Mesendoderm (in vitro differentiated cells): ENCODE measurements at places on chromosomes 2 and 18.
A peak's percentile ranks its signal among the peaks of the same experiment; 100 is the strongest.

DNA sequence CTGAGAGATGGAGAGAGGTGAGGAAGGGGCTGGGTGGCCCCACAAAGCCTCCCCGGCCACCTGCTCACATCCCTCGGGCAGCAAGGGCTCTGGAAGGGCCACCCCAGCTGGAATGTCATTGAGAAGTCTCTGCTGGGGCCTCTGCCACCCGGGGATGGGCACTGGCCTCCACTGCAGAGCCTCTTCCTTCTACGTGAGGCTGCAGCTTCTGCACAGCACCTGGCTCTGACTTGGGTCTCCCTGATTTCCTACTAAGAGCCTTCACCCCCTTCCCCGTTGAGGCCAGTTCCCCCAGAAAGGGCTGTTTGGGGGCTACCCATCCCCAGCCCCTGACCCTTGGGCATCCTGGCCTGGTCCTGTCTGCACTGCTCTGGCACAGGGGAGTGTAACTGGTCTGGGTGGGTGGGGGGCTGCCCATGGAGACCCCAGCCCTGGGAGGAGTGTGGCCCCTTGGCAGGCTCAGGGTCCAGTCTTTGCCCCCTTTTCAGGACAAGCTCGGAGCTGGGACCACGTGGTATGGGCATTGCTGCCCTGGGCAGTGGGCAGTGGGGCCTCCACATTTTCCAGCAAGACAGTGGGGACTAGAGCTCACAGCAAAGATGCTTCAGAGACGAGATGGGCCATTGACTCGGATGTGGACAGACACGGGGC lies 5.6 kb downstream of the PDCD1 start:
- DNase-seq = no peak

DNA sequence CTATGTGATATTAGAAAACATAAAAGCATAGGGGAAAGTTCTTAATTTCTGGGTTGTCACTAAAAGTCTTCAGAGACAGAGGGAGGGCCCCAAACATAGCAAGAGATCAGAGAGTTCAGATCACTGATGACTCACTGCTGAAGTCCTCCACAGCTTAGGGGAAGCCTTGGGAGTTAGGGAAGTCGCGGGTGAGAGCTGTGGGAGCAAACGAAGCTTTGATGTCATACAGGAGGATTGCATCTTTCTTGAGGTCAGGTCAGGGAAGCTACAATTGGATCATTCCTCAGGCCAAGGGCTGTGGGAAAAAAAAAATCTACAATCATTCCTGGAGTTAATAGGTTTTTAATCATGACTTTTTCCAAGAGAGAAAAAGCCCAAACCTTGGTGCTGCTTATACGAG lies 96.2 kb downstream of the COPS8 start:
- DNase-seq = peak; percentile 45

DNA sequence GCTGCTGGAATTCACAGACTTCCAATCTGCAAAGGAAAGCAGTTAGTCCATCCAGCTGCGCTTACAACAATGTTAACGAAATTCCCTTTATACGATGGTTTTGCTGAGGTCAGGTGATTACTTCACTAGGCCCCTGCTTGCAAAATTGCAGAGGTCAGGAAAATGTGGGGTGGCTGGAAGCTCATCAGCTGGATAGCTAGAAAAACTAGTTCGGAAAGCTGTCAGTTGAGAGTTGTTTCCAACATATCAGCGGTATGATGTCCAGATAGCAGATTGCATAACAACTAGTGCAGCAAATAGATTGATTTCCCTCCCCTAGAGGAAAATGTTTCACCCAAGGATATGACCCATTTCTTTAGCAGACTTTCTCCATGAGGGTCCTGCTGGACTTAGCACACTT lies 2021.1 kb upstream of the CELF4 start:
- no peak for DNase-seq

DNA sequence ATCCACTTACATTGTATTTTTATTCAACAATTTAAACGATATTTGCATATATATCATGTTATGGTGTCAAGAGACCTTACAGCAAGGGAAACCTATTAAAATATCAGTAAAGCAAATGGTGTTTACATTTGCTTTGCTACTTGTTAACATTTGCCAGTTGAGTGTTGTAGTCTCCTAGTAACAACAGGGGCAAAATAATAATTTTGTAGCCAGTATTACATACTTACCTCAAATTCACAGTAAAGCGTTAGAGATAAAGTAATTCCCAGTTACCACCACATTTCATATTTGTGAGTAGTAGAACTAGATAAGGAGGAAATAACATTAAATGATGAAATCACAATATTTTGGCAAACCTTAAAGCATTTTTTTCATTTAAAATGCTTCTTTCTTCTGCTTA lies 71.3 kb downstream of the FASTKD2 start:
- DNase-seq = no peak

- DNase-seq = peak; percentile 65
Observed at GRCh38 chr18:52343138-52343537, 3.1 kb downstream of the DCC start.

DNA sequence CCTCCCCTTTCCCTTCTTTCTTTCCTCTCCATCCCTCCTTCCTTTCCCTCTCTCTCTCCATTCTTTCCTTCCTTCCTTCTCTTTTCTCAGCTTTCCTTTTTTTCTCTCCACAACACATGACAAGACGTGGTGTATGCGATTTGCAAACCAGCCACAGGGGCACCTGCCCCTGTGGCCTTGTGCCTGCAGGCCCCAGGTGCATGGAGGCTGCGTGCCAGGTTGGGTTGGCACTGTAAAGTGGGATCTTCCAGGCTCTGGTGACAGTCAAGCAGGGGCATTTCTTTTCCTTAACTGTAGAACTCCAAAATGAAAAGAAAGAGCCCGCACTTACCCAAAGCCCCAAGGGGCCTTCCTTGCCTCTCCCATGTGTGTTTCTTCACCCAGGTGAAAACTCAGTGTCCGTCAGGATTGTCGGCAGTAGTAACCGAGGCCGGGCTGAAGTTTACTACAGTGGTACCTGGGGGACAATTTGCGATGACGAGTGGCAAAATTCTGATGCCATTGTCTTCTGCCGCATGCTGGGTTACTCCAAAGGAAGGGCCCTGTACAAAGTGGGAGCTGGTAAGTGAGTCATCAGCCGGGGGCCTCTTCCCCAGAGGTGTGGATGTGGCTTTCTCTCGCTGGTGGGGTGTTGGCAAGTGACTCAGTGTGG lies 50.9 kb downstream of the MARCO start:
- DNase-seq = no peak

- no peak for DNase-seq
Observed at GRCh38 chr2:42118754-42119569, 50.2 kb upstream of the EML4 start.

DNA sequence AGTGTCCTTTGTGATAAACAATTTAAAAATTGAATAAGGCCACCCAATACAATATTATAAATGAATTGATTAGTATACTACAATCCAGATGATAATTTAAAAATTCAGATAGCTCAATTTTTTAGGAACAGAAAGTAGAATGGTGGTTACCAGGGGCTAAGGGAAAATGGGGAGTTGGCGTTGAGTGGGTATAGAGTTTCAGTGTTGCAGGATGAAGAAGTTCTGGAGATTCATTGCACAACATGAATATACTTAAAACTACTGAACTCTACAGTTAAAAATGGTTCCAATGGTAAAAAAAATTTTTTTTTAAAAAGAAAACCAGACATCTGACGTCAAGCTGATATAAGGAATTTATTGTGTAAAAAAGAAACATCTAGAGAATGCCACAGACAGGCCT lies 20.9 kb downstream of the SLC39A6 start:
- DNase-seq = no peak

DNA sequence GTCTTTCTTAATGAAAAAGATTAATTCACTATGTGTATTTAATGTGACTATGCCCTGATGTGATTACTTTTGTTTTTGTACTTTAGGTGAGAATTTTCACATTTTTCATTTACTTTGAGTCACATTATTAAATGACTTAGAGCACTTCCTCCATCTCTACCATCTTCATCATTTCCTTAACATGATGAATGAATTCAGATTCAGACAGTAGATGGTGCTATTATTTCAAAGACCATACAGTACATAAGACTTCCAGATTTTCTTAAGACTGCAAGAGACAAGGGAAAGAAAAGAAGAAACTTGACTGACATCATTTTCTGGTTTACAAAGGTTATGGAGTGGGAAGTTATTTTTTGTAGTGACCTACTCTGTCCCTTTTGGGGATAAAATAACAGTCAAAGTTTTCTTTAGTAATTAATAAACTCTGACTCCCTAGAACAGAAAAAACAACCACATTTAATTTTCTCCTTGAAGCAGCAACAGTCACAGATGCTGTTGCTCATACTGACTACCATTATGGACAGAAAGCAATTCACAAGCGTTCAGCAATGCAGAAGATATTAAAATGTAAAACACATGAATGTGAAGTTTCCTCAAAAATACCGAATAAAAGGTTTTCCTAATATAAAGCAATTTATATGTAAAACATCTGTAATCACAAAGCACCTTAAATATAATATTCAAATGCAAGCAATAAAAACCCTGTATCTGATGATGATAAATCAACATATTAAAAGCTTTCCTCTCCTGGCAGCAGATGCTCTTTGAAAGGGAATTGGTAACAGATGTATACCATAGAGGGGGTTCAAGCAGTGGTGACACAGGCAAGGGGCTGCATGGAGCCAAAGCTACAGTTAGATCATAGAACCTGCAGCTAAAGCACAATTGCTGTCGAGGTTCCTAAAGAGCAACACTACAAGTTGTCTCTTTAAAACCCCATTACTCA lies 1010.9 kb upstream of the NXPH2 start:
- DNase-seq = peak; percentile 61

GRCh38 chr2:70212298-70212932 lies 21.6 kb upstream of the C2orf42 start:
- DNase-seq = no peak

DNA sequence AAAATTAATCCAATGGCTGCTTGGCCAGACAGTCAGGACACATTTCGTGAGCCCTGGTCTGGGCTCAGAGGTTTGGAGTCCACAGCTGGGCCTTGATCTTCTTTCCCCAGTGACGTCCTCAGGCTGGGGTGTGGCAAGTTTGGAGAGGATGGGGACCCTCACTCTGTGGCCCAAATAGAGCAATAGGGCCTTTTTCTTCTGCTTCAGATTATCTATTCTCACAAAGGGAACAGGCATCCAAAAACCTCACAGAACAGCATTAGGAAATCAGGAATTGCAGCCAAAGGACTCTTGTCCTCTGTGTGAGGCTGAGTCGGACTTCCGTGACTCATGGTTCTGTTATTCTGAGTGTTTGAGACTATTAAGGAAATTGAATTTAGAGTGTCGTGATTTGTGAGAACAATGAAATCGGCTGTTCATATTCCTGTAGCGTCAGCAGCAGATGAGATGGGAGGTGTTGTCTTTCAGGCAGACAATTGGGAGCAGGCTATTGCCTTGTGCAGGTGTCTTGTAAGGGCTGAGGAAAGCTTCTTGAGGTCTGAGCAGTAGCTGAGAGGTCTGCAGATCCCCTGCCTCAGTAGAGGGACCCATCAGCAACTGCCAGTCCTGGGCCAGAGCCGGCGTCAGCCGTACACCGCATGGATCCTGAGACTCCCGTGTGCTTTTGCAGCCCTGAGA lies 113.8 kb downstream of the SH3RF3 start:
- DNase-seq = no peak

DNA sequence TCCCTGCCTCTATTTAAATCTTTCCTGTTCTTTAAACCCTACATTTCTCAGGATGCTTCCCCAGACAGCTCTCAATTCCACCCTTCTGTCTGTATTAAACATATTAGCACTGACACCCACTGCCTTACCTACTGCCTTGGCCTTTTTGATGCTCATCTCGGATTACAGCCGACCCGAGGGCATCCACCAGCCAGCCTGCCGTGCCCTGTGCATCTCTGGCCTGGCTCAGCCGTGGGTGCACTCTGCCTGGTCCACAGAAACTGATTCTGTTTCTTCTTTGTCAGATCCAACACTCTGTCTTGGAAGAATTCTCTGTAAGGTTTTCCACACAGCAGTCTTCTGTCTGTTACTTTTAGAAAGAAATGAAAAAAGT lies 27.2 kb downstream of the TANC1 start:
- DNase-seq = no peak

DNA sequence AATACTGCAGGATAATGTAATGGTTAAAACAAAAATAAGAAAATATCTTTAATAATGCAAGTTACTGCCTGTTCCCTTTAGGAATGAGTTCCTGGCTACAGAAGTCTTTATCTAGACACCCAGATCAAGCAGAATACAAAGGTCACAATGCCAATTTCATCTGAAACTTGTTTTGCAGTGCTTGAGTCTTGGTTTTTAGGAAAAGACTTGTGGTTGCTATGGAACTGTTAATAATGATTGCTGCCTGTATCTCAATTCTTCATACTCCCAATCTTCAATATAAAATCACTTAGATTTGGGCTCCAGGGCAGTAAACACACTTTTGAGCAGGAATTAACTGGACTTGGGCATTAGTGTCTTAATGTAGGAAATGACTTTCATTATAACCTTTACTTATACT lies 14.2 kb downstream of the CAVIN2 start:
- DNase-seq = no peak

- DNase-seq = no peak
Observed at GRCh38 chr2:29401994-29402393, 286.8 kb downstream of the CLIP4 start.

GRCh38 chr2:180990337-180990736 lies 9.9 kb downstream of the UBE2E3 start:
- no peak for DNase-seq

GRCh38 chr2:88199912-88200682 lies 30.0 kb downstream of the THNSL2 start:
- peak; percentile 49 for DNase-seq

DNA sequence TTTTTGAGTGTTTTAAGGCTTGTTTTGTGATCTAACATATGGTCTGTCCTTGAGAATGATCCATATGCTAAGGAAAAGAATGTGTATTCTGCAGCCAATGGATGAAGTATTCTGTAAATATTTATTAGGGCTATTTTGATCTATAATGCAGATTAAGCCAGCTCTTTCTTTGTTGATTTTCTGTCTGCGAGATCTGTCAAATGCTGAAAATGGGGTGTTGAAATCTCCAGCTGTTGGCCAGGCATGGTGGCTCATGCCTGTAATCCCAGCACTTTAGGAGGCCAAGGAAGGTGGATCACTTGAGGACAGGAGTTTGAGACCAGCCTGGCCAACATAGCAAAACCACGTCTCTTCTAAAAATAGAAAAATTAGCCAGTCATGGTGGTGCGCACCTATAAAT lies 132.7 kb downstream of the DIS3L2 start:
- DNase-seq = no peak

GRCh38 chr2:112972423-112973086 lies 5.3 kb upstream of the IL36G start:
- DNase-seq = no peak
